ENCODE measurements at places on chromosomes 5 and 9.

GRCh38 chr5:82676661-82677060, 398.5 kb upstream of the RPS23 start:
- no peak for DNase-seq

GRCh38 chr9:83536332-83536731, 1.9 kb downstream of the FRMD3 start:
- no peak for DNase-seq

GRCh38 chr5:88813805-88814575, 69.0 kb downstream of the MEF2C start:
- DNase-seq: no peak

GRCh38 chr5:31347552-31347905, 154.0 kb downstream of the CDH6 start:
- no peak for DNase-seq

GRCh38 chr9:130927995-130928900, 10.8 kb downstream of the FIBCD1 start:
- DNase-seq: peak; percentile 32

- no peak for DNase-seq
Observed at GRCh38 chr5:55923177-55923771, 71.5 kb downstream of the IL6ST start.

- peak; percentile 19 for DNase-seq
Observed at GRCh38 chr5:148807851-148808250, 18.6 kb upstream of the ADRB2 start.

GRCh38 chr5:62576570-62577170, 1.9 kb upstream of the LRRC70 start:
- DNase-seq: no peak

- DNase-seq: peak; percentile 27
Observed at GRCh38 chr5:74251141-74252035, 389.1 kb downstream of the ENC1 start.

DNA sequence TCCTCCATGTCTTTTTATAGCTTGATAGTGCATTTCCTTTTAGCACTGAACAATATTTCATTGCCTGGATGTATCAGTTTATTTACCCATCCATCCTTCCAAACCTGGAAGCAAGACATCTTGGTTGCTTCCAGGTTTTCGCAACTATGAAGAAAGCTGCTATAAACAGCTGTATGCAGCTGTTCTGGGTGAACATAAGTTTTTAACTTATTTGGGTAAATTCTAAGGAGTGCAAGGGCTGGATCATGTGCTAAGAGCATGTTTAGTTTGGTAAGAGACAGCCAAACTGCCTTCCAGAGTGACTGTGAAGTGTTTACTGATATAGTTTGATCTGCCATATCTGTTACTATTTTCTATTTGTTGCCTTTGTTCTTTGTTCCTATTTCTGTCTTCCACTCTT, 58.5 kb downstream of the CSF2 start:
- DNase-seq: no peak

Data from transverse colon (tissue), 4 donors.